ENCODE measurements at places on chromosomes 3 and 15.
A peak's percentile ranks its signal among the peaks of the same experiment; 100 is the strongest.

DNA sequence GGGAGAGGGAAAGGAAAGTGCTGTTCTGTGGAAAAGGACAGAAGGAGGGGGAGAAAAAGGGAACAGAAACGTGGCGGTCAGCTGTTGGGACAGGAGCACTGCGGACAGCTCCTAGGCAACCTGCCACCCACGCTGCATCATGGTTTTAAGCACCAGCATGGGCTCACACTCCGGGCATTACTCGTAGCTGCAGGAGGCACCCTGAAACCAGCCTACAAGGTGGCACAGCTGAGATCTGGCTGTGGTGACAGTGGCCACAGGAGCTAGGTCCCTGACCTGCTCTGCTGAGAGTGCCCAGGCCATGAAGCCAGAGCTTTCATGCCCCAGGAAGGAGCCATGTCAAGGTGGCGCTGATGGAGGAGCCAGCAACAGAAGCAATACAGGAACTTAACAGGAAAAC is 161.4 kb upstream of the ST8SIA2 start:
- DNase-seq, result no peak

GRCh38 chr3:193922034-193922774 is 213.7 kb upstream of the HES1 start:
- DNase-seq, result no peak

- DNase-seq, result no peak
Measured at GRCh38 chr15:32991619-32992111, 202.8 kb downstream of the FMN1 start.

DNA sequence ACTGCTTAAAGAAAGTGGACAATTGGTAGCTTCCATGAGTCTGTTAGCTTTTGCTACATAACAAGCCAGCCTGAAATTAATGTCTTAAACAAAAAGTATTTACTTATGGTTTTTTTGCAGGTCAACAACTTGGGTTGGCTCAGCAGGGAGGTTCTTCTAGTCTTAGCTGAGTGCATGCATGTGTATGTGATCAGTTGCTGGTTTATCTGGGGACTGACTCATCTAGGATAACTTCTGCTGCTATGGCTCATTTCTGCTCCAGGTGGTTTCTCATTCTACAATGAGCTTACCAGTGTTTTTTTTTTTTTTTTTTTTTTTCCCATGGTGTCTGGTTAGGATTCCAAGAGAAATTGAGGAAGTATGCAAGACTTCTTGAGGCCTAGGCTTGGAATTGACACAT is 244.7 kb downstream of the NSUN3 start:
- no peak for DNase-seq

- no peak for DNase-seq
Measured at GRCh38 chr3:72060447-72061034, 275.6 kb upstream of the PROK2 start.

DNA sequence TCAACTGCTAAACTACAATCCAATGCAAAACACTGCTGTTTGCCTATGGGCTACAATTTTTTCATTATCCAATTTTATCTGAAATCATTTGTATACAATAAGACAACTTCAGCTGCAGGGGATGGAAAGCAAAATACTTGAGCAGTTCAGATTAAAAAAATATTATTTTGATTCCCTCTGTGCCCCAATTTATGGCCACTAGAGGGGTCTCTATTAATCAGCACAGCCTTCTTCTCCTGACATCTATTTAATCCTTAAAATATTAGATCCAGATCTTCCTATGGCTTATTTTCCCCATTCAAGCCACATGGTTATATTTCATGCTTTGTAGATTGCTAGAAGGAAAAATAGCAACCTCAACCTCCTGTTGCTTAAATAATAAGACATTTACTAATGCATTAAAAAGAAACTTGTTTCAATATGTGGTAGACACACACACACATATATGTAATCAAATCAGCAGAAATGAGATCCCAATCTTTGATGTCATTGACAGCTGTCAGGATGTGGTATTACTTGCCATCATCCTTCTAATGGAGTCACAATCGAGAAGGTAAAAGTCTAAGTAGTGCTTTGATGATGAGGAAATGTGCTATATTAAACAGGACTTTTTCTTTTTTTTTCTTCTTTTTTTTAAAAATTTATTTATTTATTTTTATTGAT is 104.2 kb downstream of the P2RY1 start:
- DNase-seq, result no peak

- DNase-seq, result no peak
Measured at GRCh38 chr3:134376786-134377426, 2.7 kb upstream of the AMOTL2 start.

- DNase-seq, result no peak
Measured at GRCh38 chr3:46898321-46899150, 21.0 kb downstream of the PTH1R start.

DNA sequence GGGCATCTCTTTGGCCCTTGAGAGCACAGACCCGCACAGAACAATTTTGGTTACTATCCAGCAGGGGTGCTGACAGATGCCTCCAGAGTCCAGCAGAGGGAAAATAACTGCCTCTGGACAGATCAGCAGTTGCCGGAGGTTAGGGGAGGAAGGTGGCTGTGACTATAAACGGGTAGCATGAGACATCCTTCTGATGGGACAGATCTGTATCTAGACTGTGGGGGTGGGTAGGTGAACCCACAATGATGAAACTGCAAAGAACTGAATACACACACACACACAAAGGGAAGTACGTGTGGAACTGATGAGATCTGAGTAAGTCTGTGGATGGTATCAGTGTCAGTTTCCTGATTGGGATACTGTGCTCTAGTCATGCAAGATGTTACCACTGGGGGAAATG is 21.2 kb downstream of the ADAMTS7 start:
- DNase-seq, result no peak

GRCh38 chr3:117912352-117912751 is 1122.3 kb downstream of the IGSF11 start:
- no peak for DNase-seq

DNA sequence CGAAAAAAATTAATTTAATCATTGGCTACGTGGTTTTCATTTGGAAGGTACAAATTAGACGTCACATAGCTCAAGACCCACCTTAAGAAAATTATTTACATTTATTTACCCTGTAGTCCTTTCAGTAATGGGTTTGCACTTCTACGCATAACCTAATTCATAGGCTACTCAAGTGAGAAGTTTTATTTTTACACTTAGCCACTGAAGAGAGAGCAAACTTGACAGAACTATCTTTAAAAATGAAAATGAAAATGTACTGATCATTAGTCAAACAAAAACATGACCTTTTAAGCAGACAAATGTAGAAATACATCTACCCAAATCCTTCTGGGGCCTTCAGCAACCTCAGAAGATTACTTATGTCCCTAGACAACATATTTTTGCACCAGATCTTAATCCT is 269.4 kb upstream of the TTC14 start:
- DNase-seq, result no peak

- no peak for DNase-seq
Measured at GRCh38 chr3:55169608-55170072, 241.8 kb upstream of the LRTM1 start.

DNA sequence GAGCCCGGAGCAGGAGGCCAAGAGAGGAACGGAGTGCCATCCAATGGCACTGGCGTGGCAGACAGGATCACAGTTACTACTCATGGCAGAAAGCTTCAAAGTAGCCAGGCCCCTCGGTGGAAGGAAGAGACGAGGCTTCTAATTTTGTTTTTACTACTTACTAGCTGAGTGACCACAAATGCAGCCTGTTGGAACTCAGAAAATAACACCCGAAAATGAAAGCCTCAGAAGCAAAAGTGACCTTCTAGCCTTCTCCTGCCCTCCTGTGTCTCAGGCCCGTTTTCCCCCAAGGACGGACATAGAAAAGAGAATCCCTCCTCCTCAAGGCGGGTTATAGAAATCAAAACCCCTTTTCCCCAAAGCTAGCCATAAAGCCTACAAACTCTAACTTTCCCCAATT is 9.9 kb upstream of the STRA6 start:
- DNase-seq, result no peak

DNA sequence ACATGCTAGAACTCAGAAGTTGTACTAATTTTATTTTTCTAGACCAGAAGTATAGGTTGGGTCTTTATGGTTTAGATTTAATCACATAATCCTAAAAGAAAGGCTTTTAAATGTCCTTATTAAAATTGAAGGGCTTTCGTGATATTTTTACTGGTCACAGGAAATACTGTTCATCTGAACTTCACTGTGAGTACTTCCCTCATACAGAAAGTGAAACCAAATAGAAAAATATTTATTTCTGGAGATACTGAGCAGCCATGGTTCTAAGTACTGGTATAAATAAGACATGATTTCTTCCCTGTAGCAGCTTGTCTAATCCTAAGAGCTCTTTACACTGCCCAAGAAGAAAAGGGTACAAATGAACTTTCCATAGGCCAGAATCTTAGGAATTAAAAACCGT is 2.0 kb downstream of the SNRK start:
- DNase-seq, result no peak

DNA sequence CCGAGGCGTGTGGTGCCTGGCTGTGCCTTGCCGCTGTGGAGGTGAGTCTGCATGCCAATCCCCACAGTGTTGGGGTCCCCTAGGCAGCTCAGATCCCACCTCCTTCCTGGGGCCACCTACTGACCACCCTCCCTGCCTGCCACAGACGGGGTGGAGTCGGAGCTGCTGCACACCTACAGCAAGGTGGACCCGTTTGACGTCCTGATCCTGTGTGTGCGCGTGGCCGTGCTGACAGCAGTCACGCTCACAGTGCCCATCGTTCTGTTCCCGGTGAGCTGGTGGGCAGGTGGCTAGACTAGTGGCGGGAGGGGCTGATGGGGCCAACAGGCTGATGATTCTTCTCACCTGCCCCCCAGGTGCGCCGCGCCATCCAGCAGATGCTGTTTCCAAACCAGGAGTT is 13.4 kb downstream of the SLC38A3 start:
- DNase-seq, result no peak

DNA sequence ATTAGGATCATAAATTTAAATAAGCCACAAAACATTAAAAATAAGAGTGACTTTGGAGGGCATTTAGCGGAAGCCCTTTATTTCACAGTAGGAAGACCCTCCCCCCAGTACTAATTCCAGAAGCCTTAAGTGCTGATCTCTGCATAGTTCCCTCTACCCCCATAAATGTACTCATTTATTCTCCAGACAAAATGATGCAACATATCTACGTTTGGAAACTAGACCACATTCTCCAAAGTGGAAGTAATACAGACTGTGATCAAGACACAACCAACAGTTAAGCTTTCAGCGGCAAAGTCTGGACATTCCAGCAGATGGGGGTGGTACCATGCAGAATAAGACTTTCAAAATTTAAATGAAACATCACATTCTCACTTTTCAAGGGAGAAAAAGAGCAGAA is 44.8 kb upstream of the RPS17 start:
- DNase-seq, result no peak

- no peak for DNase-seq
Measured at GRCh38 chr15:48940508-48940907, 23.2 kb downstream of the SHC4 start.

GRCh38 chr15:37101980-37102304 is 1.6 kb upstream of the MEIS2 start:
- DNase-seq, result no peak

DNA sequence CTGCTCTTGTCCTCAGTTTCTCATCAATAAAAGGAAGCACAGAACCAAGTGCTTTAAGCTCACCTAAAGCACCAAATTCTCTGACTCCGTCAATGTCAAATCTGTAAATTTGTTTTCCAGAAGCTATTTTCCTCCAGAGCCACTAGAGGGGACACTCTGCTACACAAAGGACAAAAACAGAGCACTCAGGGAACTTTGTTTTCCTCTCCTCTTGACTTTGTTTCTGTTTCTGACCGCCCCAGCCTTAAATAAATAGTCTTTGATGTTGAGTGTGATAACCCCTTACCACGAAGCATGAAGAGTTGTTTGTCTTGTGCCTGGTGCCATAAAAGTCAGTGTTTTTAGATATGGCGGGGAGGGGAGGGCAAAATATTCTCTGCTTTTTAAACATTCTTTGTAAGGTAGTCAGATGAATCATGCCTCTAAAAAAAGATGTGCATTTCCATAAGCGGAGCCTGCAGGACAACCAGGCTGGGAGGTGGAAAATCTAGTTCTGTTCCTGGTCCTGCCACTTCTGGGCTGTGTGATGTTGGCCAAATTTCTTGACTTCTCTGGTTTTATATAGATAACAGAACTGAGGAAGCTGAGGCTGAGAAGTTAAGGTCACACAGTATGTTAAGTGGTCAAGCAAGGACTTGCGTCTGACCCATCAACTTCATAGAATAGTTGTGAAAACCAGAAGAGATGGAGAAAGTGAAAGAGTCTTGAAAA is 7.3 kb upstream of the ZBTB38 start:
- no peak for DNase-seq

DNA sequence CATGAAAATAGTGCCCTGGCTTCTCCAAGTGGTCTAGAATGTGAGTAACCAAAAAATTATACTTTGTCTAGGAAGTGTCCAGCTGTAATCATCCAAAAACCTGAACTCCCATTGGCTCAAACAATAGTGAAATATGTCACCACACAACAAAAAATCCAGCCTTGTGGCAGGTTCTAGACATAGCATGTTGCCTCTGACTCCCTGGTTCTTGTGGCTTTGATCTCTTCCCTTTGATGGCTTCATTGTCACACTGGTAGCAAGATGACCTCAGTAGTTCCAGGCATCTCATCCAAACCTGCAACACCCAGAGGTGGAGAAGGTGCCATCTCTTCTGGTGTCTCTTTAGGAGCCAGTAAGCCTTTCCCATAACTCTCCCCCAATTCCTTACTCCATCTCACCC is 74.7 kb downstream of the CMSS1 start:
- DNase-seq, result no peak

GRCh38 chr15:91706322-91707032 is 147.0 kb upstream of the SLCO3A1 start:
- peak; percentile 46 for DNase-seq

GRCh38 chr3:25046911-25047771 is 380.9 kb upstream of the RARB start:
- no peak for DNase-seq

DNA sequence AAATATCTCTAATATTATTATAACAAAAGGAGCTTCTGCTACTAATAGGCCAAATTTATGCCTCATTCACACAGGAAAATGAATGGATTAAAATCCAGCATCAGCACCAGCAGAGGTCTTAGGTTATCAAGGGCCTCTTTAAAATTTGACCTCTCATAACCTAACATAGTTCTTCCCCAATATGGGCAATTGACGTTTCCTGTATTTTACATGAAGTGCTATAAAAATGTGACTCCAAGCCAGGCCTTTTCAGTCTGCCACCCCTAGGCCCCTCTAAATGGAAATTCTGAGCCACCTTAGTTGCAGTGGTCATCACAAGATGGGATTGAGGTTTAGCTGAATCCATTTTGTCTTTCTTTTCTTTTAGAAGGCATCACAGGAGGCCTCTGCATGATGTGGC is 70.1 kb downstream of the CASR start:
- no peak for DNase-seq

DNA sequence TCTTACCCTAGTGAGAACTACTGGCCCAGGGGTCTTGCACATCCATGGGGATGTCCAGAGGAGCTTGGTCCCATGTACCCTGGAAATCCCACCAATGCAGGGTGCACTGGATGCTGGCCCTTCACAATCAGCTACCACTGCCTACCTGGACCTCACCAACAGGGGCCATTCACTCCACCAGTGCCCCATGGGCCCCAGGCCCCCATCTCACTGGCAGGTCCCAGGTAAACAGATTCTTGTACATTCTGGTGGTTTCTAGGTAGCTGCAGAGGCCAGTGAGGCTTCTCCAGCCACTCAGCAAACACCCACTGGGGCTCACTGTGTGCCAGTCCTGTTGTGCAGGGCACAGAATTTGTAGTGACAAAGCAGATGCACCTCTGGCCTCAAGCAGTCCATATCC is 24.9 kb downstream of the RAB6B start:
- no peak for DNase-seq
